ENCODE measurements at places on chromosomes 13 and 19. TPM values are rescaled to one million over a fixed set of nuclear protein-coding genes. Genes with fewer than 3 reads are reported as not detected.

ZNF805 gene
- total RNA-seq = 26.1 TPM

SHANK1 gene
- 6.8 TPM for total RNA-seq

KL gene
- 2.6 TPM for total RNA-seq

SOX1 gene
- total RNA-seq = not detected

ATP4B gene
- total RNA-seq = not detected

CLEC4G gene
- total RNA-seq = 0.52 TPM

ELSPBP1 gene
- not detected for total RNA-seq

ZSCAN22 gene
- total RNA-seq = 2.6 TPM

LYPD5 gene
- total RNA-seq = not detected

ZNF429 gene
- total RNA-seq = 10.4 TPM

CRLF1 gene
- total RNA-seq = 2.6 TPM

ATP1A3 gene
- total RNA-seq = not detected

ZNF433 gene
- total RNA-seq = 4.2 TPM

RDH8 gene
- total RNA-seq = not detected

MLLT1 gene
- total RNA-seq = 2.6 TPM

DAND5 gene
- not detected for total RNA-seq

ATP8A2 gene
- total RNA-seq = 2.1 TPM

MAP4K1 gene
- under 0.01 TPM for total RNA-seq

KASH5 gene
- total RNA-seq = not detected

IGSF23 gene
- not detected for total RNA-seq

ADM5 gene
- 1.0 TPM for total RNA-seq

RASGRP4 gene
- 1.0 TPM for total RNA-seq

PSG11 gene
- 0.52 TPM for total RNA-seq

PRTN3 gene
- total RNA-seq = 4.7 TPM

SGCG gene
- total RNA-seq = 60.0 TPM

All from skeletal muscle tissue (tissue), 5 donors.